Thymus (tissue), 14 donors: ENCODE measurements at places on chromosomes 4 and X. TPM values are rescaled to one million over a fixed set of nuclear protein-coding genes. Genes with fewer than 3 reads are reported as not detected.
A peak's percentile ranks its signal among the peaks of the same experiment; 100 is the strongest.

GRCh38 chr4:181301735-181302710, 941.2 kb upstream of the TENM3 start:
- DNase-seq, result peak; percentile 5
- H3K36me3 ChIP-seq, result no peaks in the 10 kb centered on the region
- no peaks in the 10 kb centered on the region for H3K27me3 ChIP-seq
- H3K4me1 ChIP-seq, result no peaks in the 10 kb centered on the region
- no peak overlapping the region for H3K27ac ChIP-seq

GRCh38 chr4:24121395-24122175, 231.7 kb upstream of the PPARGC1A start:
- H3K27me3 ChIP-seq, result no peaks in the 10 kb centered on the region
- H3K36me3 ChIP-seq, result no peaks in the 10 kb centered on the region
- no peak overlapping the region for H3K27ac ChIP-seq
- no peak for DNase-seq

- H3K27ac ChIP-seq, result no peak overlapping the region
- H3K4me1 ChIP-seq, result no peaks in the 10 kb centered on the region
- no peak overlapping the region for H3K4me3 ChIP-seq
- no peak for DNase-seq
Observed at GRCh38 chr4:10085828-10086505, 30.6 kb downstream of the WDR1 start.

GRCh38 chr4:87844452-87844851, 11.7 kb downstream of the MEPE start:
- H3K4me3 ChIP-seq, result no peak overlapping the region
- H3K36me3 ChIP-seq, result no peaks in the 10 kb centered on the region
- no peaks in the 10 kb centered on the region for H3K4me1 ChIP-seq

DNA sequence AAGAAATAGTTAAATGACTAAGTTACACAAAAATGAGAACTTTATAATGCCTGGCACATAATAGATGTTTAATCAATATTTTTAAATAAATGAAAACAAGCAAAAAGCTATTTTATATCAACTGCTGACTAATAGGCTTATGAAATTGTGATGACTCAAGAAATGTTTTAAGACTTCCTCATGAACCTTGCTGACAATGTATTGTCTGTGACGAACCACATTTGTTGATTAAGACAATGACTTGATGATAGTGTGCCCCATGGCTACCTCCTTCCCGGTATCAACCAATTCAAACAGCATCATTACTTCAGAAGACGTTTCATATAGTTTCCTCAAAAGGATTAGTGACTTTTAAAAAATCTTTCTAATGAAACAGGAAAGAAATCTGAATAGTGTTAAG, 7.9 kb downstream of the CXCL6 start:
- H3K27ac ChIP-seq, result no peak overlapping the region
- H3K4me1 ChIP-seq, result no peaks in the 10 kb centered on the region
- no peak for DNase-seq
- no peak overlapping the region for H3K4me3 ChIP-seq
- no peaks in the 10 kb centered on the region for H3K36me3 ChIP-seq

DNA sequence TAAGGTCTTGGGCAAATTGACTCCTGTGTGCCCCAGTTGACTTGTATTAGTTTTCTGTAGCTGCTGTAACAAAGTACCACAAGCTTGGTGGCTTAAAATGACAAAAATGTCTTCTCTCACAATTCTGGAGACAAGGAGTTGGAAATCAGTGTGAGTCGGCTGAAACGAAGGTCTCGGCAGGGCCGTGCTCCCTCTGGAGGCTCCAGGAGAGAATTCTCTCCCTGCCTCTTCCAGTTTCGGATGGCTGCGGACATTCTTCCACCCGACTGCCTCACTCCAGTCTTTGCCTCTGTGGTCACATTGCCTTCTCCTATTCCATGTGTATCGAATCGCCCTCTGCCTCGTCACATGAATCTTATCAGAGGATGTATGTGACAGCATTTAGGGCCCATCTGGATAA, 66.0 kb upstream of the PHOX2B start:
- no peaks in the 10 kb centered on the region for H3K36me3 ChIP-seq
- no peak overlapping the region for H3K4me3 ChIP-seq
- H3K27me3 ChIP-seq, result no peaks in the 10 kb centered on the region

DNA sequence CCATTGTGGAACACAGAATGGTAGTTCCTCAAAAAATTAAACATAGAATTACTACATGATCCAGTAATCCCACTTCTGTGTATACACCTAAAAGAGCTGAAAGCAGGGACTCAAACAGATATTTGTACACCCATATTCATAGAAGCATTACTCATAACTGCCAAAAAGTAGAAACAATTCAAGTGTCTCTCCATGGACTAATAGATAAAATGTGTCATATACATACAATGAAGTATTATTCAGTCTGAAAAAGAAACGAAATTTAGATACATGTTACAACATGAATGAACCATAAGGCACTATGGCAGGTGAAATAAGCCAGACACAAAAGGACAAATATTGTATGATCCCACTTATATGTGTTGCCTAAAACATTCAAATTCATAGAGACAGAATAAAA, 145.1 kb downstream of the ANTXR2 start:
- H3K36me3 ChIP-seq, result no peaks in the 10 kb centered on the region
- H3K27ac ChIP-seq, result no peak overlapping the region
- H3K27me3 ChIP-seq, result no peaks in the 10 kb centered on the region
- H3K4me1 ChIP-seq, result no peaks in the 10 kb centered on the region

GRCh38 chr4:47486231-47486673, 1.2 kb downstream of the ATP10D start:
- DNase-seq, result no peak
- no peaks in the 10 kb centered on the region for H3K36me3 ChIP-seq
- H3K27me3 ChIP-seq, result no peaks in the 10 kb centered on the region
- H3K27ac ChIP-seq, result no peak overlapping the region

DNA sequence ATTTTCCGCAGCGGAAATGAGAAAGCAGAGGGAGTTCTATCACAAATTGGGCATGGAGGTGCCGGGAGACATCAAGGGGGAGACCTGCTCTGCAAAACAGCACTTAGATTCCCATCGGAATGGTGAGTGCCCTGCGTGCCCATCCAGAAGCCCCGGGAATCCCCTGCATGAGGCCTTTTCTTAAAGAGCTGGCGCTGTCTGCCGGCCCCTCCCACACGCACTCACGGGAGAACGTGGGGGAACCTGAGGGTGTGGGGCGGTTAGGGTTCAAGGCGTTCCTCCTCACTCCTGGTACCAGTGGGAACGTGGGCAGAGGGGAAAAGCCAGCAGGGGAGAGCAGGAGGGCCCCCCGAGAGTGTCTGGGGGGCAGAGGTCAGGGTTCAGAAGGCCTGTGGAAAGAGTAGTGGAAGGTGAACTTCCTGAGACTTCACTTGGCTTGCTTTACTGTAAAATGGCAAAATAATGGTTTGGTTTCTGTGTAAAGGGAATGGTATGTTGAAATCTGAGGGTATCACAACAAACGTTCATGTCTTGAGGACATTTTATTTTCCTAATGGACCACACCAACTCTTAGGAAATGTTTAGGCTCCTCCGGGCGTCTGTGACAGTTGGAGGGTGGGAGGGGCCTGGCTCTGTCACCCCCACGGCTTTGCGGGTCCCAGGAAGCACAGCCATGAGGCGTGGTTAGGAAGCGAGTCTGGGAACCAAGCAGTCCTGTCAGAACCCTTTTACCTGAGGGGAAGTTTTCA, 38.0 kb downstream of the PCGF3 start:
- H3K4me3 ChIP-seq, result no peak overlapping the region
- H3K36me3 ChIP-seq, result peaks cover 38% of the 10 kb centered on the region
- H3K27me3 ChIP-seq, result no peaks in the 10 kb centered on the region
- peaks cover 2% of the 10 kb centered on the region for H3K4me1 ChIP-seq
- DNase-seq, result no peak
- H3K27ac ChIP-seq, result no peak overlapping the region

DNA sequence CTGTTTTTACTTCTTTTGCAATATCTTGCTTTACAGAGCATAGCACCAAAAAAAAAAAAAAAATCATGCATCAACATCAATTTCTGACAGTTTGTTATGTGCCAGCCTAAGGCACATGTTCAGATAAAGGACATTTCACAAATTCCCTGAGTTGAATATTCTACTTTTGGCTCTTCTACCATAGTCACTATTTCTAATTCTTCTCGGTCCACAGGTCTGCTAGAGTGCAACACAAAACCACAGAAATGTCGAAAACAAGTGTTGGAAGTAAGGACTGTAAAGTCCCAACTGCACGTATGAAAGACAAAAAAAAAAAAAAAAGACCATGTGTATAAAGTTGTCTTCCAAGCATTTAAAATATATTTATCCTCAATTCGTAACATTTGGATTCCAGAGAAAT, 494.2 kb upstream of the INTU start:
- no peak overlapping the region for H3K27ac ChIP-seq
- no peak overlapping the region for H3K4me3 ChIP-seq
- H3K36me3 ChIP-seq, result no peaks in the 10 kb centered on the region
- no peaks in the 10 kb centered on the region for H3K27me3 ChIP-seq
- H3K4me1 ChIP-seq, result no peaks in the 10 kb centered on the region

DNA sequence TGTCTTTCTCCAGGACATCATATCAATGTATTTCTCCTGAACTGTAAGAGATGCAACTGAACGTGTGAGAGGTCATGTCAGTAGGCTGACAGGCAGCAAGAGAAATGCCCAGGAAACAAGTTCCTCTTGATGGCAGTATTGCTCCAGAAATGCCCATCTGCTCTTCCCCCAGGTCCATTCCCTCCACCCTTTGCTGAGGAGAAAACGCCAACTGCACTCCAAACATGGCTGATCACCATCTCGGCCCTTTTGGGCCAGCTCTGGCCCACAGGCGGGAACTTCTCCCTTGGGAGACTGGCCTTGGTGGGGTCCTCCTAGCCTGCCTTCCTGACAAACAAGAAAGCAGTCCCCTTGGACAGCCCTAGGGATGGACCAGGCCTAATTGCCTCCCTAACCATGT, 276.5 kb upstream of the AGTR2 start:
- H3K27ac ChIP-seq, result no peak overlapping the region
- H3K27me3 ChIP-seq, result no peaks in the 10 kb centered on the region
- no peak overlapping the region for H3K4me3 ChIP-seq

The RTL5 gene
- 0.38 TPM for total RNA-seq

The GAGE2A gene
- not detected for total RNA-seq

The CXCL3 gene
- total RNA-seq, result 3.2 TPM

The MAGEB17 gene
- not detected for total RNA-seq

The CXXC4 gene
- 1.2 TPM for total RNA-seq

The AKAP14 gene
- 0.09 TPM for total RNA-seq
